ENCODE measurements at places on chromosomes 5 and 9. TPM values are rescaled to one million over a fixed set of nuclear protein-coding genes. Genes with fewer than 3 reads are reported as not detected.
A peak's percentile ranks its signal among the peaks of the same experiment; 100 is the strongest.

DNA sequence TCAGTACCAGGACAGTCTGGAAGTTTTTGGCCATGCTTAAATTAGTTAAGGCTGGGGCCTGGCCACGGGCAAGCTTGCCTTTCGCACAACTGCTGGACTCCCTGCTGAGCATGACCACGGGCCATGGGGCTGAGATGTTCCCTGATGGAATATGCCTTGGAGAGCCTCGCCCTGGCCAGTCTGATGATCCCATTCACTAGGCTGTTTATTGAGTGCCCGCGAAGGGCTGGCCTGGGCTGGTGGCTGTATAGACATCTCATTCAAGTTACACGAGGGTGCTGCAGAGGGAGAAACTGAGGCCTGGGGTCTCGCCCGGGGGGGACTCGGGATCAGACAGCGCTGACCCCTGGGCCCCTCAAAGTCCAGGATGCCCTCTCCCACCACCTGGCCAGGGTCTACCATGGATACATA lies 7.8 kb upstream of the RXRA start:
- no peak overlapping the region for H3K4me3 ChIP-seq
- no peaks in the 10 kb centered on the region for H3K36me3 ChIP-seq
- no peak overlapping the region for H3K27ac ChIP-seq
- DNase-seq = no peak
- peaks cover 35% of the 10 kb centered on the region for H3K4me1 ChIP-seq

- no peak for DNase-seq
- no peaks in the 10 kb centered on the region for H3K36me3 ChIP-seq
- no peak overlapping the region for H3K27ac ChIP-seq
- H3K4me1 ChIP-seq = no peaks in the 10 kb centered on the region
Observed at GRCh38 chr9:105098370-105098769, 146.1 kb upstream of the SLC44A1 start.

DNA sequence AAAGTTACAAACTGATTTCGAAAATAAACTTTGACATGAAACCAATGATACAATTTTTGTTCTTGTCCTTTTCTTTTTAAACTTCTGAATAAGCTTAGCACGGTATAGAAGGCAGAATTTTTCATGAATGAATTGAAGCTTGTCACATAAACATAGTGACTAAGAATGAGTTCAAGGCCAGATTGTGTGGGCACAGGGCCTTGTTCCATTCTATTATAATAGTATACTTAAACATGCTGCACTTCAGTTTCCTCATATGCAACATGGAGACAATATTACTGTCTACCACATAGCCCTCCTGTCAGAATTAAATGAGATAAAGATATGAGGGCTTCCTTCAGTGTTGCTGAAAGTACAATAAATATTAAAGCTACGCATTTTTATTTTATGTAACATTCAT lies 204.2 kb upstream of the HAPLN1 start:
- no peaks in the 10 kb centered on the region for H3K27me3 ChIP-seq
- H3K27ac ChIP-seq = no peak overlapping the region
- H3K36me3 ChIP-seq = no peaks in the 10 kb centered on the region
- no peak for DNase-seq
- peaks cover 13% of the 10 kb centered on the region for H3K4me1 ChIP-seq
- H3K4me3 ChIP-seq = no peak overlapping the region

- no peak overlapping the region for H3K27ac ChIP-seq
- H3K4me3 ChIP-seq = no peak overlapping the region
- H3K4me1 ChIP-seq = no peaks in the 10 kb centered on the region
- H3K27me3 ChIP-seq = no peaks in the 10 kb centered on the region
- H3K36me3 ChIP-seq = no peaks in the 10 kb centered on the region
- no peak for DNase-seq
Observed at GRCh38 chr9:129473523-129474244, 147.2 kb downstream of the C9orf50 start.

ADAMTSL2 gene
- polyA plus RNA-seq = 1.5 TPM

EPB41L4B gene
- polyA plus RNA-seq = 12.2 TPM

DNA sequence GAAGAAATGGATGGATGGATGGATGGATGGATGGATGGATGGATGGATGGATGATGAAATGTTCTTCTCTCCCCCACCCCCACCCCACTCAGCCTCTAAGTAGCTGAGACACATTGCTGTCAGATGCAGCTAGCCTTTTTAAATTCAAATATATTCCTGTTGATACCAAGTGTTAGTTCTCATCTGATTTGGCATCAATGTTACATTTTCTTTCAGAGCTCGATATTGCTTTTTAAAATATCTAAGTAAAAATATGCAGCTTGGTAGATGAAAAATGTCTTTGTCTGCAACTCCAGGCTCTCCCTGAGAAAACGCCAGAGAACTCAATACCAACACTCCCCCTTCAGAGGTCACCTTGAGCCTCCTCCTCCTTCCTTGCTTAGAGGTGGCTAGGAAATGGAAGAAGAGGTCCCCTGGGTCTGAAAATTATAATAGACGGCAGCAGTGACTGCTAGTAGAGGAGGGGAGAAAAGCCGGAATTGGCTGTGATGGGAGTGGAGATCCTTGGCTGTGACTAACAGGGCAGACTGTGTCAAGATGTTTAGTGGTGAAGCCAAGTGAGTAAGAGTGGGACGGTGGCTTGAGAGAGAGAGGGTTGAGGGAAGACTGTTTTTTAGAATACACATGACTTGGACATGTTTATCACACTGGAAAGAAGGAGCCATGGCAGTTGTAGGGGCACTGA lies 156.0 kb downstream of the ZNF462 start:
- peaks cover 3% of the 10 kb centered on the region for H3K4me1 ChIP-seq
- no peaks in the 10 kb centered on the region for H3K27me3 ChIP-seq

RFESD gene
- polyA plus RNA-seq = 3.4 TPM

ZFP2 gene
- polyA plus RNA-seq = 0.85 TPM

DNA sequence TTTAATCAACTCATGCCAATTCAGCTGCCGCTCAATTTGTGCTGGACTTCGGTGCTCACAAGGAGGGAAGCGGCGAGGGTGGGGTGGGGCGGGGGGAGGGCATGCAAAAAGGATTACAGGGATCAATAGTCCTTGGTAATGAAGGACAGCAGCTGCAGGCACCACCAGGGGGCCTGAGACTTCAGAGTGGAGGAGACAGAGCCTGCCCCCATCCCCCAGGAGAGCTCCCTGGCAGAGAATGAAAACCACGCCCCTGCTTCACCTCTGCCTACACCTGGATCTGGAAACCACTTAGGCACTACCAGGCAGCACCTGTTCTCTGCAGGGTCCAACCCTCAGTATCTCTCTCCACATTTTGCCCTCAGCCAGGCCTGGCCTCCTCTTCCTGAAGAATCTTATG lies 155.6 kb downstream of the TRIM32 start:
- H3K4me3 ChIP-seq = no peak overlapping the region
- H3K4me1 ChIP-seq = peaks cover 2% of the 10 kb centered on the region
- no peaks in the 10 kb centered on the region for H3K27me3 ChIP-seq
- DNase-seq = no peak
- no peaks in the 10 kb centered on the region for H3K36me3 ChIP-seq

GPX8 gene
- 143 TPM for polyA plus RNA-seq

DNA sequence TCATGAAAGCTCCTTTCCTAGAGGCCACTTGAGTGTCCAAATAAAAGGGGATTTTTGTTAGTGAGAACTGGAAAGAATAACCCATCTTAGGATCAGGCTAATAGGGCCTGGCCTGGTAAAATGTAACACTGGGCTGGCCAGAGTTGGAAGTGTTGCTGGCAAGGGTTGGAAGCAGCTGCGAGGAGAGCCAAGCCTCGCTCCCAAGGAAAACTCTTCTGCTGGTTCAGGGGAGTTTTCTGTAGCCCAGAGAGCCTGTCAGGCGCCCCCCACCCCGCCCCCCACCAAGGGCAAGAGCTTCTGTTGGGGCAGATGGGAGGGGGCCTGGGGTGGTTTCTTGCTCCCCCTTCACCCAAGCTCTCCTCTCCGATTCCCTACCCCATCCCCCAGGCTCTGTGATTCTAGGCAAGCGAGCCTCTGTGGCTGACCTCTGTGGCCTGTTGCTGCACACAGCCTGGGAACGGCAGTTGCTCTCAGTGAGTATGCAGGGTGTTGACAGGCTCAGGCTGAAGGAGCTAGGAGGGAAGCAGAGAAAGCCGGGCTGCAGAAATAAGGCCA lies 547.8 kb downstream of the CCDC171 start:
- H3K36me3 ChIP-seq = no peaks in the 10 kb centered on the region
- peak overlapping the region; percentile 84 for H3K27ac ChIP-seq
- peak; percentile 52 for DNase-seq
- H3K4me3 ChIP-seq = no peak overlapping the region
- peaks cover 53% of the 10 kb centered on the region for H3K4me1 ChIP-seq

NRARP gene
- polyA plus RNA-seq = 18.7 TPM

DNA sequence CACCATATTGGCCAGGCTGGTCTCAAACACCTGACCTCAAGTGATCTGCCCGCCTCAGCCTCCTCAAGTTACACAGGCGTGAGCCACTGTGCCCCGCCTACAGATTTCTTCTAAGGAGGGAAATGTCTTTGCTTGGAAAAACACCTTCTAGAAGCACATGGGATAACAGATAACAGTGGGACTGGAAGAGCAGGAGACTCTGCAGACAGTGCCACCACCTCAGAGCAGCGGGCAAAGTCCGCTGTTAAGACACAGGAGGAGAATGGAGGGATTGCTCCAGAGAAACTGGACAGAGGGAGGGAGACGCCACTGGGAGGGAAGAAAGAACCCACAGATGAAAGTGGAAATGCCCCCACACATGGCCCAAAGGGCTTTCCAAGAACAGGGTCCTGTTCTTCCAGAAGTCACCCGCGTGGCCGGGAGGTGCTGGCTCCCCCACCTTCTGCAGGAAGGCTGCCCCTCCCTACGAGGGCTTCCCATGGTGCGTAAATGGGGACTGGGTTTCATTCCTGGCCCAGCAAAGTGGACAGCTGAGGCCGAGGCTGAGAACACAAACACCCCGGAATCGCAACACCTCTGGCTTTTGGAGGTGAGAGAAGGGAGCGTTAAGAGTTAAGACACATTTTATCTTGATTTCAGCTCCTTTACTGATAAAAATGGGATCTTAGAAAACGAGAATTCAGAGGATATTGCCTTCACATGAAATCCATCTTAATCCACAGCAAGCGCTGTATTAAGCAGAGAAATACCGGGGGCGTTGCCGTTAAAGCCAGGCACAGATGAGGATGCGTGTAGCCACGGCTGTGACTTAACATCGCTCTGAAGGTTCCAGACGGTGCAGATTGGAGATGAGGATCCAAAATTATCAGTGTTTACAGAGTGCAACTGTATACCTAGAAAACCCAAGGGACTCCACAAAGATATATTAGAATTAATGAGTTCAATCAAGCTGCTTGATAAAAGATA lies 11.2 kb downstream of the ADAMTS2 start:
- peak; percentile 44 for DNase-seq
- H3K4me3 ChIP-seq = no peak overlapping the region
- H3K27me3 ChIP-seq = no peaks in the 10 kb centered on the region
- no peaks in the 10 kb centered on the region for H3K36me3 ChIP-seq

DNA sequence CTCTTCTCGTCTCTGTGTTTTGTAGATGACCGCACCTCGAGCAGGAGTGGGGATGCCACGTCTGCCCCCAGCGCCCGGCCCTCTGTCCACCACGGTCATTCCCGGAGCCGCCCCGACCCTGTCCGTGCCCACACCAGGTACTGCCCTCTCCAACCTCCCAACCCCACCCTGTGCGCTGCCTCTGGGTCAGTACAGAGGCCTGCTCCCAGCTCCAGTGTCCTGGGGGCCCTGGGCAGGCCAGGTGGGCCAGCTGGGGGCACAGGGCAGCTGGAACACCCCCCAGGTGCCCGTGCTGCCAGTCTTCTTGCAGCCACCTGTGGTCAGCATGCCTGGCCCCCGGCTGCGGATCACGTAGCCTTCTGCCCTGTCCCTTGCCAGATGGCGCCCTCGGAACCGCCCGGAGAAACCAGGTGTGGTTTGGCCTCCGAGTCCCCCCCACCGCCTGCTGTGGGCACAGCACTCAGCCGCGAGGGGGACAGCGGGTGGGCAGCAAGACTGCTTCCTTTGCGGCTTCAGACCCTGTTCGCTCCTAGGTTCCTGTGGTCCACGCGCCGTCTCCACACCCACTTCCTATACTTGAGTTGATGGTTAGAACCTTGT lies 133.7 kb downstream of the WNK2 start:
- H3K27ac ChIP-seq = no peak overlapping the region
- H3K4me3 ChIP-seq = no peak overlapping the region
- H3K36me3 ChIP-seq = no peaks in the 10 kb centered on the region
